ENCODE measurements at places on chromosomes 12 and 14.

GRCh38 chr14:104020471-104020870, 65.0 kb upstream of the ASPG start:
- H3K36me3 ChIP-seq, result no peaks in the 10 kb centered on the region
- no peak for DNase-seq
- H3K27me3 ChIP-seq, result peaks cover 41% of the 10 kb centered on the region
- no peaks in the 10 kb centered on the region for H3K4me1 ChIP-seq
- H3K27ac ChIP-seq, result no peak overlapping the region

GRCh38 chr12:128784030-128784760, 39.6 kb downstream of the SLC15A4 start:
- peaks cover 43% of the 10 kb centered on the region for H3K4me1 ChIP-seq
- H3K27ac ChIP-seq, result peak overlapping the region; percentile 98
- no peak for DNase-seq
- no peaks in the 10 kb centered on the region for H3K27me3 ChIP-seq

- H3K27me3 ChIP-seq, result peaks cover 11% of the 10 kb centered on the region
- H3K4me1 ChIP-seq, result no peaks in the 10 kb centered on the region
- no peak overlapping the region for H3K27ac ChIP-seq
- H3K36me3 ChIP-seq, result no peaks in the 10 kb centered on the region
- H3K4me3 ChIP-seq, result no peak overlapping the region
Observed at GRCh38 chr12:27922531-27923139, 49.9 kb downstream of the PTHLH start.

DNA sequence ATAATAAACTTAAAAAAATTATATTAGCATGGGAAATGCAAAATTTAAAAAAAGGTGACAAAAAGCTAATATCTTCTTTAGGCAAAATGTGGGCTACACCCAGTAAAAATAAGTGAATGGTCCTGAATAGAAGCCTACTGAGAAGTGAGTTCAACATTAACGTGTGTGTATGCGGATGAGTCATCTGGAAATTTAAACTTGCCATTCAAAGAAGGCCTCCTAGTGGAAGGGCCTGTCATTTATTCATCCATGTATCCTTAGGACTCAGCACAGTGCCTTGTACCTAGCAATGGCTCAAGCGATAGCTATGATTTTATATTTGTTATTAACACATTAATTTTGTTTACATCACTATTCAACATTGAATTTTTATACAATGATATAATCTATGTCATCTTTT, 226.2 kb downstream of the NUBPL start:
- no peaks in the 10 kb centered on the region for H3K4me1 ChIP-seq
- H3K36me3 ChIP-seq, result peaks cover 5% of the 10 kb centered on the region
- no peaks in the 10 kb centered on the region for H3K27me3 ChIP-seq
- no peak for DNase-seq
- H3K27ac ChIP-seq, result no peak overlapping the region

DNA sequence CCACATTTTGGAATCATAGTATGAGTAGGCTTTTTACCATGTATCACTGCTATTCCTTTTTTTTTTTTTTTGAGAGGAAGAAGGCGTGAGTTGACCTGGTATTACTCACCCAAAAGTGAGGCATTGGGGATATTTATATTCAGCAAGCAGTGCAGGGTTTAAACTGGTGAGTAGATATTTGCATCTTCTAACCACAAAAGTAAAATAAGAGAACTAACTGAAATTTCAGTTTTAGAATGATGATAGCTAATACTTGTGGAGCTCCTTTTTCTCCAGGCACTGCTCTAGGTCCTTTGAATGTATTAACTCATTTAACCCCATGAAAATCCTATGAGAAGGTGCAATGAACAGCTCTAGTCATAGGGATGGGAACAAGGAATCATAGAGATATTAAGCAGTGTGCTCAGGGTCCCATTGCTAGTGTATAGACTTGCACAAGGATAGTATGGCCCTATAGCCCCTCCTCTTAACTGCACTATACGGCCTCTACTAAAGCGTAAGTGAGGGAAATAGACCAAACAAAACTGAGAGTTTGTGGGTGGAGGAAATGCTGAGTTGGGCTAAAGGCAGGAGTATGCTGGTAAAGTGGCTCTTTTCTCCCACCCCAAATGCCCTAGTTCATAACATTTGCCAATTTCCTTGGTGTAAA, 104.3 kb upstream of the MAX start:
- H3K36me3 ChIP-seq, result peaks cover 3% of the 10 kb centered on the region
- H3K27me3 ChIP-seq, result no peaks in the 10 kb centered on the region
- peak overlapping the region; percentile 75 for H3K4me3 ChIP-seq
- DNase-seq, result peak; percentile 53

DNA sequence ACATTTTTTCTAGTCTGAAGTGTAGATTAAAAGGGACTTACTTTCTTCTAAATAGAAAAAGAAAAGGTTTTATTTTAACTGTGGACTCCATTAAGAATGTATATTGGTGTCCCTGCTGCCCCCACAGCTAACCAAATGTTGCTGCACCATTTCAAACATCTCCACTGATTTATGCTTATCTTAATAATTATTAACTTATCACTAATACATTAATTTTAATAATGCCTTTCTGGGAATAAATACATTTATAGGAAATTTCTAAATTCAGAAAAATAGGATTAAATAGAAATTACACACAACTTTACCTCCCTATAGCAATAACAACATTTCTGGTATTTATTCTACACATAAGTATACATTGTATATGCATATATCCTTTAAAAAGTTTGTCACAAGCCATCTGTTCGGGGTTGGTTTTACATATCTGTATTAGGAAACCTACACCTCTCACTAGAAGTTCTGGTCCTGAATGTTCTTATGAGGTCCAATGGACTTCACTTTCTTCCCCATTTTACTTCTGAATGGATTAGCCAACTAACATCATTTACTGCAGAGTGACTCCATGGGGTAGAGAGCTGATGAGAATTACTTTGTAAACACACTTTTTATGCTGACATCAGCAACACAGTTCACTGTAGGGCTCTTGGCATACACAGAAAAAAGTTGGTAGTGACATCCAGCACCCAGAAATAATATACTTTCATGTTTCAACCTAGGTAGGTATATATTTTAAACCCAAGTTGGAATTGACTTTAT, 9.4 kb upstream of the SELPLG start:
- no peak overlapping the region for H3K27ac ChIP-seq
- H3K36me3 ChIP-seq, result peaks cover 16% of the 10 kb centered on the region
- no peaks in the 10 kb centered on the region for H3K27me3 ChIP-seq
- DNase-seq, result no peak
- no peak overlapping the region for H3K4me3 ChIP-seq

Measured in stimulated activated naive B cell treated with anti-CD40 and anti-IgM and Interleukin-4, amounts not matched to agents 10 μg/mL and 1 μg/mL and 100 μg/mL, for 72 hours (primary cell).